Activated CD4-positive, alpha-beta T cell treated with anti-CD3 and anti-CD28 coated beads, Interleukin-2, amount 10 ng/mL, durations not matched to agents 24 days and 14 days (primary cell): ENCODE measurements at places on chromosomes 2 and 18. TPM values are rescaled to one million over a fixed set of nuclear protein-coding genes. Genes with fewer than 3 reads are reported as not detected.

DNA sequence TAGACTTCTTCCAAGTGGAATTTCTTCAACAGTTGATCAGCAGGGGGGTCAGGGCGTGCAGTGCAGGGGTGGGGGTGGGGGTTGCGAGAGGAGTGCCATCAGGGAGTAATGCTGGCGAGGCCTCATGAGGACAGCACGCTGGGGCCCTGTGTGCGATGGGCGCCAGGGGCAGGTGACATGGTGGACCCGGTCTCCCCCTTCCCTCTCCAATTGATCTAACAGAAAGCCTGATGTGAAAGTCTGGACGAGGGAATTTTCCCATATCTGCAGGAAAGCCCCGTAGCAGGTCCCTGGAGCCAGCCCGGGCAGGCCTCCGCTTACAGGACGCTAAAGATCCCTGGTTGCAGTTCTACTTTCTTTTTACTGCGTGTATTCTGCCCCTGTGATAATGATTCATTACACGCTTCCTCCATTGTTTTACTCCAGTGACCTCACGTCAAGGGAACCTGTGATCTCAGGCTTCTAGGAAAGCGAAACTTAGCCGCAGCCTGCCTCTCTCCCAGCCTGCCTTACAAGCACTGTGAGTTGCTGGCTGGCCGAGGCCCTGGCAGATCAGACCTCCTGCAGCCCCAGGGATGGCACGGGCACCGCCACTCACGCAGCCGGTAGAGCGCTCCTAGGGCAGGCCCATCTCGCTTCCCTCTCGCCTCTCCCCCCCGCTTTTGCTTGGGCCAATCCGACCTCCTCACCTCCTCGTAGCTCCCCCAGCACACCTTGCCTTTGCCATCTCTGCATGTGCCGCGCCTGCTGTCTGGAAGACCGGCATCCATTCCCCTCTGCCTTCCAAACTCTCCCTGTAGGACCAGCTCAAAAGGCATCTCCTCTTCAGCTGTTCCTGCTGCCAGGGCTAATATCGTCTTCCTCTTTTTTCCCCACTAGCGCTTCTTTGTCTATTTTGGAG, 19.2 kb downstream of the NEURL3 start:
- H3K4me1 ChIP-seq = peaks cover 55% of the 10 kb centered on the region
- peaks cover 2% of the 10 kb centered on the region for H3K27me3 ChIP-seq

DNA sequence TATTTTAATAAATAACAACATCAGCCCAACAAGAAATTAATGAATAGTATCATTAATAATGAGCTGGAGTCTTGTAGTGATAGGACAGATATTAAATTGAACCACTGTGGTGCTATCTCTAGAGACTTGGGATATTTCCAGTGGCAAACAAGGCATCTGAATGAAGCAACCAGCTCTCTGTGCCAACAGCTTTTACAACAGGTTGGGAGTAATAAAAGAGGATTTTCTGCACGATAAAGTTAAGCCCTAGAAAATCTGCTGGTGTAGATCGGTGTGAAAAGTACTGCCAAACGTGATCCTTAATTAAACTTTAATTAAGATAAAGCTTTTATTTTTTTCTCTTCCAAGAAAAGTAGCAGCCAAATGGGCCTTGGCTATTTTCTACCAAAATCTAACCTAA, 385.5 kb downstream of the NR4A2 start:
- DNase-seq = no peak
- no peak overlapping the region for H3K27ac ChIP-seq
- H3K4me1 ChIP-seq = no peaks in the 10 kb centered on the region
- no peak overlapping the region for H3K4me3 ChIP-seq

DNA sequence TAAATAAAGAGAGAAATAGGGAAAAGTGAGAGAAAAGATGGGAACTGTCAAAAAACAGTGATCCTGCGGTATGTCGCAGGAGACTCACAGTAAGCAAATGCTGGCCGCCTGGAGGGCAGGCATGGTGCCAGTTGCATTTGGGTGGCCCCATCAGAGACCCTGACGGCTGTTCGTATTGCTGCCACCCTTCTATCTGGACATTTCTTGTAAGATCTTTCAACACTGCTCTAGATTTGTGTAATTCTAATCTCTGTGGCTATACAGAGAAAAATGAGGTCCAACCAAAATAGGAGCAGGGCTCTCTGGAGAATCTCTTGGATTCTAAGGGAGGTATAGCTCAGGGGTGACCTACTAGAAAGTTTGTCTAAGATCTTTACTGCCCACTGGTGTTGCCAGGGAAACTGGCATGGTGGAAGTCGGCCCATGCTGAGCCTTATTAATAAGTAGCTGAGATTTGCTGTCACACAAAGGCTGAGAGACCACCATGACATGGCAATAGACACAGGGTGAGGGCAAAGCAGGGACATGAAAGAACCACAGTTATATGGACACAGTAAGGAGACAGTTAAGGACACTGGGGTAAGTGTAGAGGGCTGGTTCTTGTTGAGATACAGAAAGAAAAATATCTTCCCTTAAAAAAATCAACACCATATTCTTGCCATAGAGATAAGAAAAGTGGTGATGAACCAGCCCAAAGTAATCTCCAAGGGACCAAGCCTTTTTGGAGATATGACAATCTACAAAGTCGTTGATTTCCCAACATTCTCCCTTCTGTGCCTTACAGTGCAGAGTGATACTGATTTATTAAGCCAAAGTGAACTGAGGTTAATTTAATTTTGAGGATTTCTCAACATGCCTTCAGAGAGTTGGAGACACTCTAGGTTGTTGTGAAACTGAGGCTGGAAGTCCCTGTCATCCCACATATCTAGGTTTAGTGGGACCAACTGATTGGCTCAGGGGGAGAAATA, 26.4 kb upstream of the FZD7 start:
- no peak overlapping the region for H3K27ac ChIP-seq
- no peaks in the 10 kb centered on the region for H3K4me1 ChIP-seq
- no peak overlapping the region for H3K4me3 ChIP-seq
- H3K36me3 ChIP-seq = no peaks in the 10 kb centered on the region
- DNase-seq = no peak

DNA sequence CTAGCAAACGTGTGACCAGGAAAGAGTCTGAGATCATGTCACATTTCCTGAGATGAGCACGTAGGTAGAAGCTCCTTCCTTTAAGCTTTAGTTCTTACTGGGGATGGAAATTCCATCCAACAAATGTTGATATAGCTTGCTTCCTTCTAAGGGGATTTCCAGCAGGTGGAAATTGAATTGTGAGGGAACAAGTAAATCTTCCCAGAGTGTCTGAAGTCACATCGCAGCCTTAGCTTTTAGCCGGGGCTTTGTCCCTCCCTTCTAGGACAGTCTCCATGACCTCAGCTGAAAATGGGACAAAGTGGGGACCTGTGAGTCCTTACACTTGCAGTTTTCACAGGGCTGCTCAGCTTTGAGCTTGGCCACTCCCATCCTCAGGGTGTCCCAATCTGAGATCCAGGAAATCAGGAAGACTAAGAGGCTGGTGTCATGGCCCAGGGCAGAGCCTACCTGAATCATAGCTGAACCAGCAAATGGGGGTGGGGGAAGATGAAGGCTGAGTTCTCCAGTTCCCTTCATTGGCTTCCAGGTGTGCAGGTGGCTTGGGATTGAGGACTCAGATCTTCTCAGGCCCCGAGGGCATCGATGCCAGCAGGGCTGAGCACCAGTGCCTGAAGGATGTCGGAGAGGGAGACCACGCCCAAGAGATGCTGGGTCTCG, 8.3 kb downstream of the PRKAG3 start:
- H3K27ac ChIP-seq = no peak overlapping the region
- H3K36me3 ChIP-seq = no peaks in the 10 kb centered on the region
- H3K4me1 ChIP-seq = no peaks in the 10 kb centered on the region
- no peaks in the 10 kb centered on the region for H3K27me3 ChIP-seq
- H3K4me3 ChIP-seq = no peak overlapping the region
- no peak for DNase-seq

The PSMD14 gene
- 111 and 113 TPM in 2 replicates for total RNA-seq

The ASPRV1 gene
- total RNA-seq = 0.75 and 1.4 TPM in 2 replicates

DNA sequence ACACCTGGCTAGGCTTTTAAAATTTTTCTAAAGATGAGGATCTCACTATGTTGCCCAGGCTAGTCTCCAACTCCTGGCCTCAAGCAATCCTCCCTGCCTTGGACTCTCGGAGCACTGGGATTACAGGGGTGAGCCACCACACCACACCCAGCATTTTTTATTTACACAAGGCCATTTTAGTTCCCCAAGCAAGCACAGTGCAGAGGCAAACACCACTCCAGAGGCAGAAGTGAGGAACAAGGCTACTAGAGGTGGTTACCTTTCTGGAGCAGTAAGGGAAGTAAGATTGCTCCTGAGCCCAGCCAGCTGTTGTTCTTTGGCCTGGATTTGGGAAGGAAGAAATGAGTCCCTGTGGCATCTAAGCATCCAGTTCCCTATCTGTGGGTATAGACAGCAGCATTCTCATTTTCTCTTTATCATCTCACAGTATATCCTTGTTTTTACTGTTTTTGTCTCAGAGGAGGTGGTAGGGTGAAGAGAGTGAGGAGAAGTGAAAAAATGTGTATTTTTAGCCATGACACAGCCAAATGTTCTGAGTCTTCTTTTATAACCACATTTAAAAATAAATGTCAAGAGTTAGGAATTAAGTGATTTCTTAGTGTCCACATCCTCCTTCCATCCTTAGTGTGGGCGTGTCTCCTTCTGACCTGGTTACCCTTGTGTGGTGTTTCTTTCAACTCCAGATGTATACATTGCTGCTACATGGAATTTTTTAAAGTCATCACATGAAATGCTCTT, 10.5 kb upstream of the TTC39C start:
- H3K27me3 ChIP-seq = peaks cover 2% of the 10 kb centered on the region
- no peaks in the 10 kb centered on the region for H3K36me3 ChIP-seq
- no peak overlapping the region for H3K4me3 ChIP-seq
- H3K27ac ChIP-seq = no peak overlapping the region
- no peak for DNase-seq
